ENCODE measurements at places on chromosomes 7 and 10.

DNA sequence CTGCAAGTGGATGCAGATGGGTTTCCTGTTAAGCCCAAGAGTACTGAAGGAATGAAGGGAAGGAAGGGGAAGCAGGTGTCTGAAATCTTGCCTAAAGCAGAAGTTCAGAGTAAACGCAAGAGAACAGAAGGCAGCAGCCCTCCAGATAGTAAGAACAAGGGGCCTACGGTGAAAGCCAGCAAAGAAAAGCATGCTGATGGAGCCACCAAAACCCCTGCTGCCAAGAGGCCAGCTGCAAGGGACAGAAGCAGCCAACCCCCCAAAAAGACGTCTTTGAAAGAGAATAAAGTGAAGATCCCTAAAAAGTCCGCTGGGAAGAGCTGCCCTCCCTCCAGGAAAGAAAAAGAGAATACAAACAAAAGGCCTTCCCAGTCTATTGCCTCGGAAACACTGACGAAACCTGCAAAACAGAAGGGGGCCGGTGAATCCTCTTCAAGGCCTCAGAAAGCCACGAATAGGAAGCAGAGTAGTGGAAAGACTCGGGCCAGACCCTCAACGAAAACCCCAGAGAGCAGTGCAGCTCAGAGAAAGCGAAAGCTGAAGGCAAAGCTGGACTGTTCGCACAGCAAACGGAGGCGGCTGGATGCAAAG is 152.5 kb downstream of the LCOR start:
- DNase-seq = no peak

GRCh38 chr10:114868870-114869519 is 47.4 kb downstream of the FHIP2A start:
- no peak for DNase-seq

DNA sequence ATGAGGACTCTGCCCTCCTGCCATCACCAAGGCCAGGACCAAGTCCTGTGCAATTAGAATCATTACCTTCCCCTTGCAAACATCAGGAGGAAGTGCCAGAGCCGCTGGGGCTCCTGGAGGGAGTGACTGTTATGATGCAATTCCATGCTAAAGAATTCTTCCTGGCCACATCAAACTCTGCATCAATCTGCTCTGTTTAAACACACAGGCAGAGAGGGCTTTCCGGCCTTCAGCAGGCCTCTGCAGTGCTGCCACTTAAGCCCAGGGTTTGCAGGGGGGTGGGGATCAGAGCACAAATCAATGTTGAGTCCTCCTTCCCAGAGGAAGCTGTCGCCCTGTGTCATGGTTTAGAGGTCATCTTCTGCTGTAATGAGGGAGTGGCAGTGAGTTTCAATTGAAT is 58.1 kb downstream of the CTBP2 start:
- no peak for DNase-seq

GRCh38 chr10:60525716-60526585 is 136.3 kb upstream of the ANK3 start:
- DNase-seq = no peak

DNA sequence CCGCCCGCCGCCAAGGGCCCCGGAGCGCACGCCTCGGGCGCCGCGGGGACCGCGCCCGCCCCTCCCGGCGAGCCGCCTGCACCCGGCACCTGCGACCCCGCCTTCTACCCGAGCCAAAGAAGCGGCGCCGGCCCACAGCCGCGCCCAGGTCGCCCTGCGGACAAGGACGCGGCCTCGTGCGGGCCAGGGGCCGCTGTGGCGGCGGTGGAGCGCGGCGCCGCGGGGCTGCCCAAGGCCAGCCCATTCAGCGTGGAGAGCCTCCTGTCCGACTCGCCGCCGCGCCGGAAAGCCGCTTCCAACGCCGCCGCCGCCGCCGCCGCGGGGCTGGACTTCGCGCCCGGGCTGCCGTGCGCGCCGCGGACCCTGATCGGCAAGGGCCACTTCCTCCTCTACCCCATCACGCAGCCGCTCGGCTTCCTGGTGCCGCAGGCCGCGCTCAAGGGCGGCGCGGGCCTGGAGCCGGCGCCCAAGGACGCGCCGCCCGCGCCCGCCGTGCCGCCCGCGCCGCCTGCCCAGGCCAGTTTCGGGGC is 3.5 kb downstream of the UNCX start:
- no peak for DNase-seq

- no peak for DNase-seq
Observed at GRCh38 chr10:74040200-74041126, 42.5 kb downstream of the VCL start.

- no peak for DNase-seq
Observed at GRCh38 chr7:71543396-71543795, 411.5 kb downstream of the GALNT17 start.

- no peak for DNase-seq
Observed at GRCh38 chr7:125670926-125671572, 741.4 kb upstream of the POT1 start.

DNA sequence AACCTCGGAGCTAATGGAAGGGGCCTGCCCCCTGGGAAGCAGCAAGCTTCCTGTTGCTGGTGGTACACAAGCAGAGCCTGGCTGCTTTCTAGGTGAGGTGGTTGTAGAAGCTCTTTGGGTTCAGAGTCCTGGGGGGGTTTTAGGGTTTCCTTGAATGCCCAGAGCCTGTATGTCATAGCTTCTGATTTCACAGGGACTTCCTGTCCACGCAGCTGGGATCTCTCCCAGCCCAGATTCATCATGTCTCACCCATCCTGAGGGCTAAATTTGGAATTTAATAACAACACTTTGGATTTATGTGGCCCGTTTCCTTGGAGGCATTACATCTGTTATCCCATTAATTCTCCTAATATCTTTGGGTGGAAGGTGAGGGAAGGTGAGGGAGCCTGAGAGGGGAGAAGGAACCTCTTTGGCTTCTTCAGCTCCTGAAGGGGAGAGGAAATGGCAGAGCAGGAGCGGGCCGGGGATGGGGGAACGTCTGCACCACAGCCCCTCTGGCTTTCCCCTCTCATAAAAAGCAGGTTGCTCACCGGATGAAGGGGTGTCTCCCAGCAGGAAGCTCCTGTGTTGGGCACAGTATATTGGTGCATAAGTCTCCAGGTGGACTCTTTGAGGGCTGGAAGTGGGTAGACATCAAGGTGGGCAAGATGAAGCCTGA is 19.7 kb downstream of the RPS24 start:
- no peak for DNase-seq

- DNase-seq = no peak
Observed at GRCh38 chr7:156985101-156985992, 25.1 kb downstream of the MNX1 start.

- no peak for DNase-seq
Observed at GRCh38 chr7:129657363-129657762, 45.8 kb downstream of the NRF1 start.

GRCh38 chr7:112161253-112162141 is 44.7 kb downstream of the DOCK4 start:
- no peak for DNase-seq

DNA sequence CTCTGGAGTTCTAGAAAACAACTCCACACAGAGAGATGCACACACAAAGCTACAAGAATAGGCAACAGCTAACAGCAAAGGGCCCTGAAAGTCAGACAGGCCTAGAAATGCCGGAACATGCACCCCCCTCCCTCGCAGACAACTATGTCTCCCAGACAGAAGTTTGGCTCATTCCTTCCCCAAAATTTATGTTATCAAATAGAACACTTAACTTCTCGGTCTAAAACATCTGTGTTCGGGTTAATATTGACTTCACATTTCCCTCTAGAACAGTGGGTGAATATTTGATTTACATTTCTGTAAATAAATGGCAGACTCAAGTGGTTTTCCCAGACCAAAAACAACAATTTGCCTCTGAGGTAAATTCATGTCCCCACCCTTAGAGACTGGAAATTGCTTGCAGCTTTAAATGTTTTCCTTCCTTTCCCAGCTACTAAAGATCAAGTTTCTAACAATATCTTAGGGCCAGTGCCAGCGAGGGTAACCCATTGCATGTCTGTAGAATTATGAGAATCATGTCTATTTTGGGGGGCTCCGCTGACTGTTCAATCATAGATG is 92.5 kb upstream of the INHBA start:
- DNase-seq = no peak

DNA sequence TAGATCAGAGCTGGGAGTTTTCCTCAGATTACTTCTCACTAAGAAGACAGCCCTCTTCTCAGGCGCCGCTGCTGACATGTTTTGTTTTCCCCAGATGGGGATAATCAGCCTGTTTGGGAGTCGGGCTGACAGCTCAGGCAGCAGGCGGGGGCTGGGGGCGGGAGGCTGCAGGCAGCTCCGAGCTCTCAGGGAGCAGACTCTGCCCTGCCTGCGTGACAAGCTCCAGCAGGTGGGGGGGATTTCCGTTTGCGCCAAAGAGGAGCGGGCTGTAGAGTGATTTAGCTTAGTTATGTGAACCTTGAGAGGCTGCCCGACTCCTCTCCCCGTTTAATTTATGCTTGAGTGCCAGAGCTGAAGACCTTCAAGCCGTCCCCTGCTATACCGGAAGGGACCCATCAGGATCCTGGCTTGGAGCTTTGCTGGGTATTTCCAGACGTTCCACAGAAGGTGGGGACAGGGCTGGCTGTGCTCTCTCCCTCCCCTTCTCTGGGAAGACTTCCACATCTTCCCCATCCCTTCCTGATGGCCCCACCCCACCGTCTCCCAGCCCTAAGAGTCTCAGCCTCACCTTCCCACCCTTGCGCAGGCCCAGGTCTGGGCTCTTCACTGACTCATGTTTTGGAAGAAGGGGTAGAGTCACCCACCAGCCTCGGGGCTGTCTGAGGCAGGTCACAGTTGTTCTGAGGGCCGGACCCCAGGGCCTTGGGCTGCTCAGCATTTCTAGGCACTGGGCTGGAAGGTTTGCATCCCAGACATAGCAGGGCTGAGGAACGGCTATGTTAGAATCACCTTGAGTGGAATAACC is 24.7 kb upstream of the ADCYAP1R1 start:
- DNase-seq = no peak

DNA sequence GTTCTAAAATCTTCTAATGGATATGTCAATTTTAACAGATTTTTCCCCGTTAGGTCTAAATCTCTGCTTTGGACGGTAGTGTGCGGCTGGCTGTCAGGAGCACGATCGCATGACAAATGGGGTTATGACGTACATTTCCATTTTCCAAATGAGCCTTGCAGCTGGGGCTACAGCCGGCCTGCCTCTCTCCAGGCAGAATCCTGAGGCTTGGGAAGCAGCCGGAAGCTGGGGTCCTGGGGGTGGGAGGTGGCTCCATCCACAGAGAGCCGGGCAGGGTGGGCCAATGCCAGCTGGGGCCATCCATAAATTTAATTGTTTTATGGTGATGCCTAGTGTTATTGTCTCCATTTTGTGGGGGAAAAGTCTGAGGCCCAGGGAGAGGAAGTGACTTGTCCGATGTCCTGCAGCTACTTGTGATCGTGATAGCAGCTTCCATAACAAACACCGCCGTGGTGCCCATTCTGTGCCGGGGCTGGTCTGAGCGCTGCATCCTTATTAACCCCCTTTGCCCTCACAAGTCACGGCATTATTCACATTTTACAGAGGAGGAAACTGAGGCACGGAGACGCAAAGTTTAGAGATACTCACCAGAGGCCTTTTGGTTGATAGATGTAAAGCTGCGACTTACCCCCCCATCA is 53.0 kb upstream of the EBF3 start:
- no peak for DNase-seq

- DNase-seq = no peak
Observed at GRCh38 chr7:77425101-77426051, 9.2 kb upstream of the GSAP start.

GRCh38 chr10:62113680-62114079 is 155.0 kb downstream of the RTKN2 start:
- no peak for DNase-seq

DNA sequence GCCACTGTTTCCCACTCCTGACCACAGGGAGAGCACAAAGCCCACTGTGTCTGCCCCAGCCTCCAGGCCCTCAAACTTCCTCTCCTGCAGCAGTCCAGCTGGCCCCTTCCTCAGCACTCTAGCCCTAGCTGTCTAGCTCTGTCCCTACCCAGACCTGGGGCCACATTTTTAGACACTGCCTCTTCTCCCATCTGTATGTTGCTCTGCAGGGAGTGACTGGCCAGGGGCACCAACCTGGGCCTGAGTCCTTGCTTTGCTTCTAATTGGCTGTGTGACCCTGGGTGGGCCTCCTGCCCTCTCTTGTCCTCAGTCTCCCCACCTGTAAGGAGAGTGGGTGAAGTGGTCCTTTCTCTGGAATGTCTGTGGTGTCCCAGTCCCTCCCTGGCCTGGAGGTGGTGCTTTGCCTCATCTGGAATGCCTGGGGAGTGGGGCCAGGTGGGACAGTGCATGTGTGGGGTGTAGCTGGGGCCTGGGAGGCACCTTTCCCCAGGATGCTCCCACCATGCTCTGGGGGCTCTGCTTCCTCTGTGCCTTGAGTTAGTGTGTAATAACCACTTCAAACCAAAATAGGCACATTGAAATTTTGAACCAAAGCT is 25.1 kb downstream of the AQP1 start:
- no peak for DNase-seq

DNA sequence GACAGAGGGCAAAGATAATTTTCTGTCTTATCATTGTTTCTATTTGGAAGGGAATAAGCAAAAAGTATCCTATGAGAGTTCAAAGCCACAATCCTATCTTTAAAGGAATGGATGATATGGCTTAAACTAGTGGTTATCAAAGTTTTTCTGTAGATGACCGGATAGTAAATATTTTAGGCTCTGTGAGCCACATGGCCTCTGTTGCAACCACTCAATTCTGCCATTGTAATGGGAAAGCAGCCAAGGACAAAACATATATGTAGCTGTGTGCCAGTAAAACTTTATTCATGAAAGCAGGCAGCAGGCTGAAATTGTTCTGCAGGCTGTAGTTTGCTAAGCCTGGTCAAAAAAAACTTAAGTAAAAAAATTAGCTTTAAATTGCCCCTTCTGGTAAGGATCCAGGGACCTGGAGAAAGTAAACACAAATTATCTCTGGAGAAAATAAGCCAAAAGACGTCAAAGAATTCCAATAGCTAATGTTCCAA is 73.3 kb downstream of the THSD7A start:
- DNase-seq = no peak

DNA sequence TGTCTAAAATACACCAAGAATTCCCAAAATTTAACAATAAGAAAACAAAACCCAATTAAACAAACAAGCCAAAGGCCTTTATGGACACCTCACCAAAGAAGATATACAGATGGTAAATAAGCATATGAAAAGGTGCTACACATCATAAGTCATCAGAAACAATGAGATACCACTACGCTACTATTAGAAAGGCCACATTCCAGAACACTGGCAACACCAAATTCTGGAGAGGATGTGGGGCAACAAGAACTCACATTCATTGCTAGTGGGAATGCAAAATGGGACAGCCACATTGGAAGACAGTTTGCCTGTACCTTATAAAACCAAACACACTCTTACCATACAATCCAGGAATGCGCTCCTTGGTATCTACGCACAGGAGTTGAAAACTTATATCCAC is 291.4 kb downstream of the TNS3 start:
- no peak for DNase-seq

GRCh38 chr10:12797471-12798262 is 203.8 kb downstream of the CCDC3 start:
- DNase-seq = no peak

- DNase-seq = no peak
Observed at GRCh38 chr10:125000366-125001312, 58.7 kb downstream of the ZRANB1 start.

DNA sequence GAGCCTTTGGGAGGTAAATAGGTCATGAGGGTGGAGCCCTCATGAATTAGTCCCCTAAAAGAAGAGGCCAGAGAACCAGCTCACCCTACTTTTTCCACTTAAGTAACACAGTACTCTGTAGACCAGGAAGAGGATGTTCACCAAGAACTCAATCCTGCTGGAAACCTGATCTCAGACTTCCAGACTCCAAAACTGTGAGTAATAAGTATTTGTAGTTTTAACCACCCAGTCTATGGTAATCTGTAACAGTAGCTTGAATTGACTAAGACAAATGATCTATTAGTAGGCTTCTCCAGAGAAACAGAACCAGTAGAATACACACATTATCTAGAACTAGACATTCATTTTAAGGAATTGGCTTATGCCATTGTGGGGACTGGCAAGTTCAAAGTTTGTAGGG is 51.5 kb downstream of the ANKMY2 start:
- no peak for DNase-seq
